ENCODE measurements at places on chromosomes 5 and 9. TPM values are rescaled to one million over a fixed set of nuclear protein-coding genes. Genes with fewer than 3 reads are reported as not detected.

NMUR2 gene
- not detected for total RNA-seq

RANBP17 gene
- total RNA-seq: not detected

ICE1 gene
- 28.9 TPM for total RNA-seq

DNA sequence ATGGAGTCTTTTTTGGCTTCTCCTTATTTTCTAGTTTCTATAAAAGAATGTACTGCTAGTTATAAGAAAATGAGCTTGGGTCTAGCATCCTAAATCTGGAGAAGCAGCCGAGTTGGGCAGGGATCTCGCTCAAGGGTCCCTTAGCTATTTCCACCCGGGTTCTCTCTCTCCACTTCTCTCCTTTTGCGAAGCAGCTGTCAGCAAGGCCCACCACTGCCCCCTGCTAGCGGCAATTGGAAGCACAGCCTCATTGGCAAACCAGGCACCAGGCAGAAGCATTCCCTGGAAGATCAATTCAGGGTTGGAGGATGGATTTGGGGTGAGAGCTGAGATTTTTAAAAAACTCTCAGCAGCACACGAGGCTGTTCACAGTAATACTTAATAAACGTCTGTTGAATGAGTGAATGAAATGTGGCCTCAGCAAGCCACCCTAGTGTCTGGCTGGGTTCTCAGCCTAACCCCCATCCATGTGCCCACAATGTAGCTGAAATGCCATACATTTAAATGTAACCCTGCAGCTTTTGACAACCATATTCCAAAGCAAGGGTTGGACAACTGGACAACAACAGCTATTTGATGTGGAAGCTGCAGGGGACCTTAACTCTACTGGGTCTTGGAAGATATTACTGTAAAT lies 34.6 kb upstream of the TNIP1 start:
- peak; percentile 54 for DNase-seq

DNA sequence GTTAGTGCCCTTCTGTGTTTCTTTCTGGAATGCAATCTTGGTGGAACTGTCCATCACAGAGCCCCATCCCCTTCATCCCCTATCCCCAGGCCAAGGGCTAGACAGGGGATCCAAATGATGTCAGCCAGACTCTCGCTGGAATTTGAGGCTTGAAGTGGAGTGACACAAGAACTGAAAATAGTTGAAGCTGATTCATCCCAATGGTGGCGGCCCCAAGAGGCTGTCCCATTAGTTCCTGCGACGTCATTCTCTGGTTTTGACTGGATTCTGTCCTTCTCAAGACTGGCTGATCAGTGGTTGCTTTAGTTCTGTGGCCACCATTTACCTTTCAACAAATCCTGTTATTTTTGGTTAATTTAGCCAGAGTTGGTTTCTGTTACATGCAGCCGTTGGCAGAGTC lies 59.9 kb downstream of the SUB1 start:
- no peak for DNase-seq

Measured in T-helper 17 cell (primary cell).